Activated naive CD4-positive, alpha-beta T cell (primary cell): ENCODE measurements at places on chromosomes 11 and 22.
A peak's percentile ranks its signal among the peaks of the same experiment; 100 is the strongest.

- no peak for DNase-seq
These were observed 40.1 kb downstream of the TRIM29 start for GRCh38 chr11:120097721-120098385.

DNA sequence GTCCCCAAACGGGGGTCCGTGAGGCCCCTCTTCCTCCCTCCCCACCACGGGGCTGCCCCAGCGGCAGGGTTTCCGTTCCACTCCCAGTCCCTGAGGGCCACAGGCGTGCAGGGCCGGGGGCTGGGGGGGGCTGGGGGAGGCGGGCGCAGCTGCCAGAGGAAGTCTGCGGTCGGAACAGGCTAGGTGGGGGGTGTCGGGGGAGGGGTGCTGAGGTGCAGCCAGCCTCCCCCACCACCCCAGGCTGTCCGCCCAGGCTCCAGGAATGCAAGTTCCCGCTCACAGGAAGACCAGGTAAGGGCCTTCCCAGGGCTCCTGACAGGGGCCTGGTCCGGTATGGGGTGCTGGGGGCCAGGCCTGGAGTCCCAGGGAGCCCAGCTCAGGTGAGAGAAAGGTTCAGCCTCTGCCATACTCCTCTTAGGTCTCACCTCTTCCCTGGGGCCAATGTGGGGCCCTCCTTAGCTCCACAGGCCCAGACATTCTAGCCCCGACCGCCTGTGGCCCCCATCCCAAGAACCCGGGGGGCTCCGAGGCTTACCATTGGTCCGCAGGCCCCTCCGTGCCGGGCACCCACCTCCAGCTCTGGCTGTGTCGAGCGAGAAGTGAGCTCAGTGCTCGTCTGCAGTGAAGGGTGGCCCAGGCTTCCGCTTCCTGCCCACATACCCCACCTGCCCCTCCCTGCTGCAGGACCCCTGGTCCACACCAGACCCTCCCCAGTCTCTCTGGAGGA is at the start of gene PTPRCAP:
TSS of gene PTPRCAP (minus strand) at position 601 of the 727 bp plus-strand sequence. CDS start at position 538, 63 bp downstream.
- DNase-seq = peak; percentile 75

DNA sequence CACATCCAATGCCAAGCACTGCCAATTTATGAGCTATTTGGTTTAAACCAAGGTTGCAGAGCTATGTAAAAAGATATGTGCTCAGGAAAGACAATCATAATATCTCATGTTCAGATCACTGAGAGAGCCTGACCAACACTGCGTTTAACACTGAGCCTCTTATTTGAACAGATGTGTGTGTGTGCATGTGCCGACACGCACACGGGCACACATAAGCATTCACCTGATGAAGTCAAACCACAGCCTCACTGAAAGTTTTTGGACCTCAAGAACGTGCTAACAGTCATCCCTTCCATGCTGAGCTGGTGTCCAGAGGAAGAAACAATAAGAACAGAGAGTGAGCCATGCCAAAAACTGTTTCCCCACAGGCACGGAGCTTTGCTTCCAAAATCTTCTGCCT is 23.4 kb downstream of the HPS4 start:
- DNase-seq = no peak

DNA sequence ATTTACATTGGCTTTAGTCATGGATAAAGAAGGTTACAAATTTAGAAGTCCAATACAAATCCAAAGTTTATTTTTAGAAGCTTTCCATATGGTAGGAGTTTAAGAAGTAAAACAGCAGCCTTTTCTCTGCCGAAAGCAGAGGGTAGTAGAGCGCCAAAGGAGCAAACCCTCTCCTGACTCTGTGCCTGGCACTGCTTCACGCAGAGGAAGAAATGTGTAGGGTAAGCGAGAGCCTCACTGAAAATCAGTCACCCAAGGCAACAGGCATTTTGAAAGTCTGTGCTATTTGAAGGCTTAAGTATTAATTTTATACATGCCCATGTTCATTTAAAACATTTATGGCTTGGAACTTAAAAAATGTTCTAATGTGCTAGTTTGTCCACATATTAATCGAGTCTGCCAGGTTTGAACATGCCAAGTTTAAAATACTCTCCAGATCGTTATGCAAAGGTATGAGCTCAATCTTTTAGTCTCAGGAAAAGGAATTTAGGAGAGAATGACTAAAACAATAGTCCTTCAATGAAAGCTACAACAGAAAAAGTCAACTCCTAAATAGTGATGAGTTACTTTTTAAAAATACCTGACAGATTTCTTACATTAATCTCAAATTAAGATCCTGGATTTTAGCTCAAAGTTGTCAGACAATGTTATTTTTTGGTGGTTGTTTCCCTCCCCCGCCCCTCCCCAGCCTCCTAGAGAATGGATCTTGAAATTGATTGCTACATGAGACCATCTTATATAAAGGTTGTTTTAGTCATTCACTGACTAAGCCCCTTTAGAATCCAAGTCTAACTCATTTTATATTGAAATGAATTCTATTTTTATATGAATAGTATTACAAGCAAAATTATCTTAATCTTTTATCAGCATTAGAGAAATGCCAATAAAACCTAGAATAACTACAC is 38.7 kb downstream of the MRTFA start:
- no peak for DNase-seq

DNA sequence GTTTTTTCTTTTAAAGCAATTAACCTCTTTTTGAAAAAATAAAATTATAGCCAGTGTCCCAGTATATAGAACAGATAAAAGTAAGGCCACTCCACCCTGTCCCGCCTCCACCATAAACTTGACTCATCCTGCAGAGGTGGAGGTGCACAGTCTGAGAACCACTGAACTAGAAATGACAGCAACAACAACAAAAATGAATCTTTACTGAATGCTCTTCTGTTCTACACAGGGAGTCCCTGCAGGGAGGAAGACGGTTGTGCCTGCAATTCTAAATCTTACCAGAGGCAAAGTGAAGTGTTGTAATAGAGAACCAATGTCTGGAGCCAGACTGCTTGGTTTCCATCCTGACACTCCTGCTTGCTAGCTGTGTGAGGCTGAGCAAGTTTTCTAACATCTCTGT is 162.3 kb downstream of the FBXO7 start:
- DNase-seq = no peak

- no peak for DNase-seq
These were observed 40.5 kb downstream of the DUSP8 start for GRCh38 chr11:1531449-1532013.

GRCh38 chr22:50035976-50036724 is 21.9 kb downstream of the TTLL8 start:
- DNase-seq = no peak

DNA sequence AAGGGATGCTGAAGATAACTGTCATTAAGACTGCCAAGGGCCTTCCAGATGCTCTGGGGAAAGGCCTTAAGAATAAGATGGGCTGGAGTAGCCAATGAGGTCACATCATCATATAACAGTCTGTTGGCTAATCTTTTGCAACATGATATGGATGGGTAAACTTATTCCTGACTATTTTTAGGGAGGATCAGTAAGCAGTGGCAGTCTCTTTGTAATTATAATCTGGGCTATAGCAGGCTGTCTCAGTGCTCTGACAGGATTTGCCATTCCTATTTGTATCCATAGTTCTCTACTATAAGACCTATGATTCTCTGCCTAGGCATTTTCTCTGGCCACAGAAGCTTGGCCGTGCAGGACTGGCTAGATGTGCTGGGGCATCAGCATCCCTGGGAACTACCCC is 16.1 kb upstream of the CALCB start:
- no peak for DNase-seq

DNA sequence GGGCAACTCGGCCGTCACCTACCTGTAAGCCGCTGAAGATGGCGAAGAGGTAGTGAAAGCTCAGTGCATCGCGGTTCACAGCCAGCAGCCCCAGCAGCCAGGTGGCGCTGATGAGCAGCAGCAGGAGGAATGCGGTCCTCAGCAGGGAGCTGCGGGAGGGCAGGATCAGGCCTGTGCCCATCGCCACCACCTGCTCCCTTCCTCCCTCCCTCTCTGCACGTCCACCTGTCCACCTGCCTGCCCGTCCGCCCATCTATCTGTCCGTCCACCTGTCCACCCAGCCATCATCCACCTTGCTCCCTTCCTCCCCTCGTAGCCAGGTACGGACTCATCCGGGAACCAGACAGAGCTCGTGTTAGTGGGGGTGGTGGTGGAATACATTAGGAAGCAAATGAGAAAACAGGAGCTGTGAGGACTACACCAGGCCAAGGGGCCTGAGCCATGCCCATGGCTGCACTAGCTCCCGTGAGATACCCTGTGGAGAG is 32.2 kb downstream of the TRMU start:
- DNase-seq = peak; percentile 25

GRCh38 chr11:61756452-61757212 is 4.2 kb downstream of the MYRF start:
- peak; percentile 11 for DNase-seq

DNA sequence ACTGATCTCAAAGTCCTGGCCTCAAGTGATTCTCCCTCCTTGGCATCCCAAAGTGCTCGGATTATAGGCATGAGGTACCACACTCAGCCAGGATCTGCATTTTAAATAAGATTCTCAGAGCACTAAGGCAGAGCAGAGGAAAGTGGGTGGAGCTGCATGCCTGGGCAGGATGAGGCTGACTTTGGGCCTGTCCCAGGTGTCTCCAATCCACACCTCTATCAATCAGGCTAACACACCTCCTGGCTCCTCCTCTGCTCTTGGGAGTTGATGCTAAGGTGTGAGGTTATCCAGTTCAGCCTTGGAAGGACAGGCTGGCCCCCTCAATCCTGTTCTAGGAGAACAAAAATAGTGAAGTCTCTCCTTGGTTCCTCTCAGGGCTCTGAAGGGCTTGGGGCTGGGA is 30.2 kb upstream of the P2RY2 start:
- no peak for DNase-seq

- no peak for DNase-seq
These were observed 13.4 kb downstream of the LGR4 start for GRCh38 chr11:27459191-27459590.

- DNase-seq = no peak
These were observed 169.6 kb upstream of the SYN3 start for GRCh38 chr22:33227791-33228190.

DNA sequence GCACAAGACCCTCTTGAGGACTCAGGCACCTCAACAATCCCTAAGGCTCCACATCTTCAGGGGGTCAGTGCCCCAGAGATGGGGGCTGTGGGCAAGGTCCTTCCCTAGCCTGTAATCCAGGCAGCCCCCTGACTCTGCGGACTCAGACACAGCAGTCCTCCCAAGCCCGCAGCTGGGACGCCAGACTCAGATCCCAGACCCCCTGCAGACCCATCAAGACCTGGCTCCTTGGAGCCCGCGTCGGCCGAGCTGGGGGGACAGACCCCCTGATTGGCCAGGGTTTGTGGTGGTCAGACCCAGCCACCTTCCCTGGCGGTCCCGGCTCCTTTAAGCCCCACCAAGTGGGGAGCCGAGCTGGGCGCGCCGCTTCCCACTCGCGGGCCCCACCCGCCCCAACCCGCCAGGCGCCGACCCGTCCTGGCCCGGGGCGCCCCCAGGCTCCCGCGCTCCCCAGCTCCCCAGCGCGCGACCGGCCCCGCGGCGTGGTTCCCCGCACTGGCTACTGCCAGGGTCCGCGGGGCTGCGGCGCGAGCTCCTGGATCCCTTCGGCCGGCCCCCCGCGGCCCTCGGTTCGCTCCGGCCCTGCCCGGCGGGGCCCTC is 458 bp downstream of the OSBPL5 start:
- DNase-seq = no peak

- DNase-seq = no peak
These were observed 2.7 kb downstream of the RNH1 start for GRCh38 chr11:504053-504993.

DNA sequence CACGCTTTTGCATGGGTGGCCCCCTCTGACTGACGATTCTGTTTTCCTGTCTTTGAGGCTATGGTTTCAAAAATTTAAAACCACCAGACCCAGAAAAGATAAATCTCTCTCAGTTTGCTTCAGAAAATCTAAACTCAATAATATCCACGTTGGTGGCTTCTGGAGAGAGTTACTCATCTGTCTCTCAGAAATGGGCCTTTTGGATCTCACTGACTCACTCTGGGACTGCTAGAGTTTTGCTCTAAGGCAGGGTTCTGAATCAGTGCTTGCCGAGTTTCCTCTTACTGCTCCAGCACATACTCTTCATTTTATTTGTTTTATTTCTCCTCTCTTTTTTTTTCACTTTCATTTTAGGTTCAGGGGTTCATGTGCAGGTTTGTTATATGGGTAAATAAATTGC is 305.7 kb downstream of the BLID start:
- DNase-seq = no peak

- no peak for DNase-seq
These were observed 93.6 kb downstream of the DDX10 start for GRCh38 chr11:108758458-108758857.

- DNase-seq = no peak
These were observed 68.9 kb downstream of the NECTIN1 start for GRCh38 chr11:119659971-119660723.

DNA sequence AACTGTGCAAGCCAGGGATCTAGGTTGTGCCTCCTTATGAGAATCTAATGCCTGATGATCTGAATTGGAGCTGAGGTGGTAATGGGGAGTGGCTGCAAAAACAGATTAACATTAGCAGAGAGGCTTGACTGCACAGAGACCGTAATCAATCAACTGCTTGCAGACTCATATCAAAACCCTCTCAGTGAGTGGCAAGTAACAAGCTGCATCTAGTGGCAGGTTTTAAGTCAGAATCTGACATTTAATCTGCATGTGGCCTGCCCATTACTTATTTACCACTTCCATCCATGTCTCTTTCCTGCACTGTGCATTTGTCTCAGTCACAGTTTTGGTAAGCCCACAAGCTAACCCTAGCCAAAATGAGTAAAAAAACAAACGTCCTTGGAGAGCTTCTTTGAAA is 11.2 kb downstream of the C11orf58 start:
- DNase-seq = no peak

- no peak for DNase-seq
These were observed 571 bp downstream of the P2RX6 start for GRCh38 chr22:21015466-21016006.

GRCh38 chr11:113991718-113992458 is 17.0 kb downstream of the HTR3A start:
- no peak for DNase-seq

DNA sequence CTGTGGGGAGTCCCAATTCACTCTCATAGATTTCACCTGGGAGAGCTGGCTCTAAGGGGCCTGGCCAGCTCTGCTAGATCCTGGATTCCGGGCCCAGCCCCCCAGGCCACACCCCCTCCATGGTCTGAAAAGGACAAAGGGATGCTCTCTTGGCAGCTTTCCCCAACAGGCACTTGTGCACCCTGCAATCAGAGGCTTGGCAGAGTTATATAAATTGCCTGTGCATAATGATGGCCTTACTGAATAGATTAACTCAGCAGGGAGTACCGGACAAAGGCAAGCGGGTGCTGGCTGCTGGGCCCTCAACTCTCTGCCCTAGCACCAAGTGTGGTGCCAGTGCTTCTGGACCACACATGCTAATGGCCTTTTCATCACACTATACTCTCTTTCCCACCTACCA is 461.6 kb downstream of the BUD13 start:
- no peak for DNase-seq

GRCh38 chr11:126440792-126441514 is 85.5 kb downstream of the ST3GAL4 start:
- peak; percentile 52 for DNase-seq
